Stimulated activated CD4-positive, alpha-beta T cell treated with anti-CD3 and anti-CD28 coated beads, Interleukin-2, amount 100 ng/mL, for 48 hours (primary cell): ENCODE measurements at places on chromosomes 12 and 14.

DNA sequence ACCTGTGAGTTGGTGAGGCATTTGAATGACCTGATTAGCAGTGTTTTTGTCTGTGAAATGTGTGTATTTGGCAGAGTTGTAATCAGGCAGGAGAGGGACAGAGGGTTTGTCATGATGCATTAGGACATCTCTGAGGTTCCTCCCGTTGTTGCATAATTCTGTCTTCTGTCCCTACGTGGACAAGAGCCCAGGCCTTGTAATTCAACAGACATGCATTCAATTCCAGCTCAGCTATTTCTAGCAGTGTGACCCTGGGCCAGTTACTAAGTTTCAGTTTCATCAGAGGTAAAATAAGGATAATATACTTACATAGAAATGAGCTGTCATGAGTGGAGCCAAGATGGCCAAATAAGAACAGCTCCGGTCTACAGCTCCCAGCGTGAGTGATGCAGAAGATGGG is 208.6 kb downstream of the SLC38A4 start:
- DNase-seq: no peak

DNA sequence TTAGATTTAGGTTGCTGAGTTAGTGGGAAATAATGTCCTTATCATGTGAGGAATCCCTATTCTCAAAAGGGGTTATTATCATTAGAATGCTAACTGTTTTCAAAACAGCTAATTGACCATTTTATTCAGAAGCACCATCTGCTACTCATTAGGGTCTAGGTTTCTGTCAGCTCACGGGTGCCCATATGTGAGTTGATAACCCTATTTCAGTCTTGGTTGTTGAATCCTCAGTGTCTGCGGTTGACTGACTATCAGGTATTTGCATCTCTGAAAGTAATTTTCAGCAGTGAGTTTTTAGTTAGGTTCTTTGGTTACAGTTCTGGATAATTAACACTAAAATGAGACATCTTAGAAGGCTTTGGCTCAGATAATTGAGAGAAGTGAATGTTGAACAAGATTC is 1404.0 kb downstream of the AACS start:
- no peak for DNase-seq

DNA sequence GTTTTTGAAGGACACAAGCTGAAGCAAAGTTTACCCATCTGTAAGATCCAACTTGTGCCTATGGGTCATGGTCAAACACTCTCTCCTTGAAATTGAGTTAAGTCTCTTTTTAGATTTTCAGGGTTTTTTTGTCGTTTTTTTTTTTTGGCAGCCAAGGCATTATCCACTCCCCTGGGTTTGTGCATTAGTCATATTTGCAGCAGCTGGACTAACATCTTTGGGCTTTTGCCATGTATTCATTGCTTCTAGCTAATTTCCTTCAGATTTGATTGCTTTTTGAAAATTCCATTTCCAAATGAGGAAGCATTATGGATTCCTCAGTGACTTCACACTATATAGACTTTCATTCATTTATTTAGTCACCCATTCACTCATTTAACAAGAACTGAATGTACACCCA is 80.3 kb upstream of the SRRM4 start:
- DNase-seq: no peak

DNA sequence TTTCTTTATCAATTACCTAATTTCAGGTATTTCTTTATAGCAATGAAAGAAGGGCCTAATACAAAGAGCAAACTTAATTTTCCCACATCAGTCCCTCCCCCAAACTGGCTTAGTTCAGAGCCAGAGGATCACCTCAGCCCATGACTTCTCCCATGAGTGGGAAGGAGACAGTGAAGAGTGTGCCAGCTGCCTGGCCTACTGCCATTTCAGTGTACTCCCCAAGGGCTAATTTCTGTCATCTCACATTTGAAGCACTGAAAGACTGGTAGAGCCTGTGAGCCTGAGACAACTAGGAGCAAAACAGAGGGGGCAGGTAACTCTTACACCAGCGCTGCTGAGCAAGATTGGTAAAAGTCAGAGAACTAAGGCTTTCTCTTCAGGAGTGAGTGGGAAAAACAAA is 29.1 kb upstream of the ADAM20 start:
- no peak for DNase-seq

DNA sequence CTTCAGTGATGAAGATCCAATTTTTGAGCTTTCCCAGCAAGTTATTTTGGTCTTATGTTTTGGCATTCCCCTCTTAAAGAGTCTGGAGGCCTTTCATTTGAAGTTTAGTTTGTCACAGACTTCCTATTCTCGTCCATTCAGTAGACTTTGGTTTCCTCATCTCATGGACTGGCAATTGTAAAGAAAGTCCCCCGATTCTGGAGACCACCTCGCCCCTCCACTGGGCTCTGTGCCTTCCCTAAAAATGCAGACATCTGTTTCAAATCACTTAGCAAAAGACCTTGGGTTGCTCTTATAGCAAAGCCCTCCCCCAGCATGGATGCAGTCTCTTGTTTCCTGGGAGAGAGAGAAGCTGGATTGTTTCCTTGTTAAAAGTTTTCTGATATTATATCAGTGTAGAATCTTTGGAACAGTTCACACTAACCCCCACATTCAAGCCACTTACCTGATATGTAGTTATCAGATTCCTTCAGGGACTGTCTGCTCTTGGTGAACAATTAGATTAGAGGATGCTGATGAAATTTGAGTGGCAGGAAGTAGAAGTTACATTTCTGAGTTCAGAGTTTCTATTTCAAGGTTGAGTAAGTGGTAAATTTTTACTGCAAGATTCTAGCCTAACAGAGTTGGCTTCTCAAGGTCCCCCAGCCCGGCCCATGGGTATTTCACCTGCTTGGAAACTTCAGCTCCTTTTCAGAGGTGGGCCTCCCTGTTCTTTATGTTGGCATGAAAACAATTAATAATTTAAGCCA is 56.3 kb downstream of the PLXNC1 start:
- no peak for DNase-seq

- DNase-seq: no peak
Measured at GRCh38 chr14:99749763-99750715, 43.2 kb upstream of the EML1 start.

DNA sequence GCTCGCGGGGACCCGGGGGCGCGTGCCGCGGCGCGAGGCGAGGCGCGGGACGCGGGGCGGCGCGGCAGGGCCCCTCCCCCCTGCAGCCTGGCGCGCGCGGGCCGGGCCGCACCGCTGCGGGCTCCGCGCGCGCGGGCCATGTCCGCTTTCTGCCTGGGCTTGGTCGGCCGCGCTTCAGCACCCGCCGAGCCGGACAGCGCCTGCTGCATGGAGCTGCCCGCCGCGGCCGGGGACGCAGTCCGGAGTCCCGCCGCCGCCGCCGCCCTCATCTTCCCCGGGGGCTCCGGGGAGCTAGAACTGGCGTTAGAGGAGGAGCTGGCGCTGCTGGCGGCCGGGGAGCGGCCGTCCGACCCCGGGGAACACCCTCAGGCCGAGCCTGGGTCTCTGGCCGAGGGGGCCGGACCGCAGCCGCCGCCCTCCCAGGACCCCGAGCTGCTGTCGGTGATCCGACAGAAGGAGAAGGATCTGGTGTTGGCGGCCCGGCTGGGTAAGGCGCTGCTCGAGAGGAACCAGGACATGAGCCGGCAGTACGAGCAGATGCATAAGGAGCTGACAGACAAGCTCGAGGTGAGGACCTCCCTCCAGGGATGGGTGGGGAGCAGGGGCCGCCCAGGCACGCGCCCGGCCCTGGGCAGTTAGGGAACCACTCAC is 820 bp downstream of the BICDL1 start:
- peak; percentile 64 for DNase-seq

- no peak for DNase-seq
Measured at GRCh38 chr12:92457458-92458180, 245.2 kb upstream of the PLEKHG7 start.

DNA sequence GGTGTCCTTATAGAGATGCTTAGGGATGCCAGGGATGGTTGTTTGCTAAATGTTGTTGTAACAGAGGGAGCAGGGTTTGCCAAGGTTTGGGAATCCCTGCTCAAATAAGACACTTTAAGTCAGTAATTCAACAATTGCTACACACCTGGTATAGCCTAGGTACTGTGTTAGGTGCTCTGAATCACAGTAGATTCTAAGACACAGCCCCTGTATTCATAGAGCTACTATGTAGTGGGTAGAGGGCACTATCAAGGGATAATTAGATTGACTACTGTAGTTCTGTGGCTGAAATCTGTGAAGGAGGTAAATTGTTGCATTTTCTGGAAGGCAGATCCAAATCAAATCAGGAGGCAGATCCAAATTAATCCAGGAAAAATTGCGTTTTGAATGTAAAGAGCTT is 149.2 kb downstream of the C12orf75 start:
- no peak for DNase-seq

DNA sequence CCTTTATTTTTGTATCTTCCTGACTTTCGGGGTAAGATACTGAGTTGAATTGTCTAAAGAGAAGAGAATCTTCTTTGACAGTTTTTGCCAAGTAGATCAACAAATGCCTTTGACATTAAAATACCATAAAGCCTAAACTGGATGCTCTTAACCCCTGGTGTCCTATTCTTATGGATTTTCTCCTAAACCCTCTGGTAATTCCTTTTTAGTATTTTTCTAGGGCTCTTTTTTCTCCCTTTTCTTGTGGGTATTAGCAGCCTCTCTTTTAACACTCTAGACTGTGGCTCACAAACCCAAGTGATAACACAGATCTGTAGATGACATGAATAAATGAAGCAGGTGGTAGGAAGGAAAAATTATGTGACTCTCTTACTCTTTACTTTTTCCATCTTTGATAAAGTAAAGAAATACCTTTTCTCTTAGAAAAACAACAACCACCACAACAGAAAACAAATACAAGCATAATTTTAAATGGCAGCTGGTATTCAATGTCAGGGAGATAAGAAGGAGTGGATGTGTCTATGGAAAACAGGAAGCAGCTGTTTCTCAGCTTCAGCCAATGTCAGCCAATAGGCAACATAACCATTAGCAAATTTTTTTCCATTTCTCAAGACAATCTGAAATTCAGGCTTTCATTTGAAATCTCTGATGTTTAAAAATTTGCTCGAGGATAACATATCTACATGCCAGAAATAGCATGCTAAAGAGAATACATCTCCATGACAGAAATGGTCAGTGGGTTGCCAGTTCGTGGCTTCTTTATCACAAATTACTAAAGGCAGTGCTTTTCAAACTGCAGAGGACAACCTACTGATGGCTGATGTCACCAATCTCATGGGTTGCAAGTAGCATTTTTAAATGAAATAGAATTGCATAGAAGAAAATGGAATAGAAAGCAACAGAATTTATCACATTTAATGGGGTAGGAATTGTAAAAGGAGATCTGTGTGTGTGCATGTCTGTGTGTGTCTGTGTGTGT is 123.1 kb upstream of the KRR1 start:
- no peak for DNase-seq

- no peak for DNase-seq
Measured at GRCh38 chr14:106302661-106303060, 776.3 kb downstream of the TMEM121 start.

DNA sequence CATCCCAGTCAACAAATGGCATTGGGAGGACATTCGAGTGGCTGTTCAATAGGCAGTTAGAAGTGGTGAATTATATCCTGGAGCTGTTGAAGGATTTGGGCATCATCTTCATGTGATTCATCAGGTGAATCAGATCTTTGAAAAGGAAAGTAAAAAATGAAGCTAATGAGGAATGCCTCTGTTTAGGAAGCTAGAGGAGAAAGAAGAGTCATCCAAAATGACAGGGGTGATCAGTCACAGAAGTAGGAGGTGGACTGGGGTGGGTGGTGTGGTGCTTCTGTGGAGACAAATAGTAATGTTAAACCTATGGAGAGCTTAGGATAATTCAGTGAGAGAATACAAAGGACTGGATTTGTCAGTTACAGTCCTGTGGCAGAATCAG is 32.7 kb downstream of the DIP2B start:
- no peak for DNase-seq

- no peak for DNase-seq
Measured at GRCh38 chr12:65648461-65648860, 175.8 kb upstream of the HMGA2 start.

DNA sequence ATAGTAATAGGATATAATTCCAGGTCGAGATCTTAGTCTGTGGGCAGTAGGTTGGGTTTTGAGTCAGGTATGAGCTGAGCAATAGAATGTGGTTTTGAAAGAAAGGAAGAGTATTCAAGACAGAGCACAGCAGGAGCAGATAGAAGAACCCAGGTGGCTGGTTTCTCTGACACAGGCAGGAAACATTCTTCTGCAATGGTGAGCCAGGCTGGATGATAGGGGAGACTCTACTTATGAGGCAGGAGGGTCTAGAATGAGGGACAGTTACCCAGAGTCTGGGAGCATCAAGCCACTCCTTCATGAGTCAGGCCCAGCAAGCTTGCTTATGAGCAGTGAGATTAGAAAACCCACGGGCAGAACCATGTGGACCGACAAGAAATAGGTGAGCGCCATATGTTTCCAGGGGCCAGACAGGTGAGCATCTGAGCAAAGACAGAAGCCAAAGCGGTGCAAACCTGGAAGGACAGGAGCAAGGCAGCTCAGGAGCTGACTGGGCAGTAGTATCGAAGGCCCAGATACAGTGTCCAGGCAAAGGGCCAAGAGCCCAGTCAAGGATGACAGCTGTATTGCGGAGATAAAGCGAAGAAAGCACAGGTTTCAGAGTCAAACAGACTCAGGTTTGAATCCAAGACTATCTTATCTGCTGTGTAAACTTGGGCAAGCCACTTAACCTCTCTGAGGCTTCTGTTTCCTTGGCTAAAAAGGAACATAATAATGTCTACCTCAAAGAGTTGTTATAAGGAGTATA is 22.5 kb upstream of the PCNX1 start:
- no peak for DNase-seq

DNA sequence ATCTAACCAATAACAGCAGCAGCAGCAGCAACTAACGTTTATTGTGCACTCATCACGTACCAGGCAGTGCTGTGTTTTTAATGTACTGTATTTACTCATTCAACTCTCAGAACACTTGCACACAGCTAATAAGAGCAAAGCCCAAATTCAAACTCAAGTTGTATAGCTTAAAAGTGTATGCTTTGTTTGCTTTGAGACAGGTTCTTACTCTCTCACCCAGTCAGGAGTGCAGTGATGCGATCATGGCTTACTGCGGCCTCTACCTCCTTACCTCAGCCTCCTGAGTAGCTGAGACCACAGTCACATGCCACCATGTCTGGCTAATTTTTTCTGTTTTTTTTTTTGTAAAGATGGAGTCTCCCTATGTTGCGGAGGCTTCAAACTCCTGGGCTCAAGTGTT is 105.4 kb downstream of the PAPLN start:
- no peak for DNase-seq

GRCh38 chr14:104520620-104521410 is 58.7 kb upstream of the C14orf180 start:
- DNase-seq: no peak

DNA sequence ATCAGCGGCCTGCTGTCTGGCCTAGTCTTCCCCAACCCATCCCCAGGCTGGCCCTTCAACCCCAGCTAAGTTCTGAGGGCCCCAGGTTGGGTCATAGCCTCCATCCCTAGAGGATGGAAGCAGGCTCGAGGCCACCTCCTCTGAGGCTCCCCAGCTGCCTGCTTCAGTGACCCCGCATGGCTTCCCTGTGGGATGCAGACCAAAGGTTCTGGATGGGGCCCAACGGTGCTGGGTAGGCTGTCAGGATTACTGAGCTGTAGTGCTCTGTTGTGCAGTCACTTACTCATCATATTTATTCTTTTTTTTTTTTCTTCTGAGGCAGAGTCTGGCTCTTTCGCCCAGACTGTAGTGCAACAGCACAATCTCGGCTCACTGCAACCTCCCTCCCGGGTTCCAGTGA is 92.0 kb downstream of the IRF2BPL start:
- DNase-seq: no peak
